Neural progenitor cell (in vitro differentiated cells): ENCODE measurements at places on chromosomes 4 and X. TPM values are rescaled to one million over a fixed set of nuclear protein-coding genes. Genes with fewer than 3 reads are reported as not detected.

GRCh38 chr4:59983852-59984251 lies 1216.3 kb upstream of the ADGRL3 start:
- DNase-seq: no peak

DNA sequence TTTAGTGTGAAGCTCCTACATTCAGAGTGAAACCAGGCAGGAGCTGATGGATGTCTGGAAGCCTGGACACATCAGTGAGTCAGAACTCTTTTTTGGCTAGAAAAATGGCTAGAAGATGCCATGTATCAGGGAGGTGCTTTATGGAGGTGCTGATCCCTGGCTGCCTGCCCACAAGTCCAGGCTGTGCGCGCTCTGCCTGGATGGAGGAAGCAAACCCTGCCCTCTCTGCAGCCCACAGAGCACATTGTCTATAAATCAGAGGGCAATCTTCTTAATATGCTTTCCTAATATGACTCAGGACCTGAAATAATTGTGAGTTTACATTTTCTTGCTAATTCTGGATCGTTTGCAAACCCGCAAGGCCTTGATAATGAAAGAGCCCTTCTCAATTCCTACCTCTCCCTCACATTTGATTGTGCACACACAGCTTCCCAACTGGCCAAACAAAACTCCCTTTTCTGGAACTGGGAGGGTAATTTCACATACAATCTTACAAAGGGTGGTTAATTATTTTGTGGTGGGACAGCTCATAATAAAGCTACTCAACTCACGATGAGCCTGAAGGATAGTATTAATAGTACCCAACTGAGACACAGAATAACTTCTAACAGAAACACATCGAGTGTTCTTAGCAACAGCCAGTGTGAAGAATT lies 11.7 kb downstream of the MFAP3L start:
- DNase-seq: no peak

- no peak for DNase-seq
Observed at GRCh38 chr4:78734441-78735162, 41.5 kb upstream of the BMP2K start.

GRCh38 chrX:46208225-46208854 lies 336.9 kb downstream of the ZNF674 start:
- DNase-seq: no peak

DNA sequence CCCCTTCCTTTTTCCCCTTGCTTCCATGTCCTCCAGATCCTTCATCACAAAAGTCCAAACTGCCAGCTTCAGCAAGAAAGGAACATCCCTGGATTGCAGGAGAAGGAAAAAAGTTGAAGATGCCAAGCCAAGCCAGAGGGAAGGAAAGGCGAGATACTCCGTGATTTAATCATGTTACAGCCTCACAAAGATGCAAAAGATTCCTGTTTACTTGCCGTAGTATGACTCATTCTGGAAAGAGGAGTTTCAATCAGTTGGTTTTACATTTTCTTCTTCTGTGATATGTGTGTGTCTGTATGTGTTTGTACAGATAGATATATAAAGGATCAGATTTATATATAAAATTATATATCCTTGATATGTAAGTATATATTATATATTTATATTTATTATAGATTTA lies 69.3 kb downstream of the BTC start:
- no peak for DNase-seq

GRCh38 chr4:45033676-45034419 lies 307.5 kb upstream of the GNPDA2 start:
- DNase-seq: no peak

DNA sequence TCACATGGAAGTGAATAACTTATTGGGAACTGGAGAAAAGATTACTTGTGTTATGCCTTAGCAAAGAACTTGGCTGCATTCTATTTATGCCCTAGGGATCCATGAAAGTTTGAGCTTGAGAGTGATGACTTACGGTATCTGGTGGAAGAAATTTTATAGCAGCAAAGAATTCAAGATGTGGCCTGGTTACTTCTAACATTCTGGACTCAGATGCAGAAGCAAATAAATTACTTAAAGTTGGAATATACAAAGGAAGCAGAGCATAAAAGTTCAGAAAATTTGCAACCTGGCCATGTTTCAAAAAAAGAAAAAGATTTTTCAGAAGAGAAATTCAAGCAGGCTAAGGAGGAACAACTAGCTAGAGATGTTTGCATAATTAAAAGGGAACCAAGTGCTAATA lies 252.3 kb upstream of the WDFY3 start:
- no peak for DNase-seq

GRCh38 chr4:174496631-174497432 lies 25.5 kb downstream of the HPGD start:
- no peak for DNase-seq

- DNase-seq: no peak
Observed at GRCh38 chrX:71095033-71095432, 618 bp upstream of the FOXO4 start.

GRCh38 chr4:107210450-107211239 lies 174.5 kb upstream of the DKK2 start:
- DNase-seq: no peak

DNA sequence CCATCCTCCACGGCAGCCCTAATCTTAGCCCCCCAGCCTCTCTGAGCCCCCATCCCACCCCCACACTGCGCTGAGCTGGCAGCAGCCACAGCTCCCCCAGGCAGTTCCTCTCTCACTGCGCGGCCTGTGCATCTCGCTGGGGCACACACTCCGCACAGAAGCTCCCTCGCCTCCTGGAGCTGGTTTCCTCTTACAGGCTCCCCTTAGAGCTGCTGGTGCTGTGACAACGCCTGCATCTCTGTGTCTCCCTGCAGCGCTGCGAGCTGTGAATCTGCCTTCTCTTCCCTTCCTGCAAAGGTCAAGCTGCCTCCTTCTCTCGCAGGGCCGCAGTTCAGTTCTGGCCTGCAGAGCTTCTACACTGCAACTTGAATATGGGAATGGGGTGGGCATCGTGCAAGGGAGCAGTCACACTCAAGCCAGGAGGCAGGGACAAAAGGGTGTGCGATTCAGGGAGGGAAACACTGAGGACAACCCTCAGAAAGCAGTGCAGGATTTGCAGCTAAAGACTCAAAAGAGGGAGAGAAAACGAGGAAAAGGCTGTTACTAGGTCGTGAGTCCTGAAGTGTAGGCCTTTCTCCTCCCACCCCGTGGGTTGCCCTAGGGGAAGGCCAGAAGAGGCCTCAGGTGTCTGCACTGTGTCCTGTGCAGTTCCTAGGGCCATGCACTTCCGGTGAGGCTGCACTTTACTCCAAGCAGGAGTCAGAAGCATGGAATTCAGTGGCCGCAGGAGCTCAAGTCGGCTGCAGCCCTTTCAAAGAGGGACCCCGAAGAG lies 87.0 kb downstream of the BCOR start:
- peak; percentile 58 for DNase-seq

DNA sequence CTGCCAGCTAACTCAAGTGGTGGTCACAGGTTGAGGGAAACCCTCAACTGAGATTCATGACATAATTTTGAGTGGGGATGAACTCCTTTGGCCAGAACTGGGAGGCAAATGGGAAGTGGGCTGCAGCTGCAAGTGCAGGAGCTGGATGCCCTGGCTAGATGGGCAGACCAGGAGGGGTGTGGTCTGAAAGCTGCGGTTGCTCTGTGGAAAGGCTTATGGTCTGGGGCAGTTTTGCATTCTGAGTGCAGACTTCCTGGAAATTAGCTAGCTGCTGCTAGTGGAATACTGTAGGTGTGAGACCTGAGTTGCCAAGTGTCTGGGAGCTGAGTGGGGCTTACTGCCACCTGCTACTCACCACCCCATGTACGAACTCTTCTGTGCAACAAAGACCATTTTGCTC lies 52.1 kb upstream of the NAP1L2 start:
- no peak for DNase-seq

DNA sequence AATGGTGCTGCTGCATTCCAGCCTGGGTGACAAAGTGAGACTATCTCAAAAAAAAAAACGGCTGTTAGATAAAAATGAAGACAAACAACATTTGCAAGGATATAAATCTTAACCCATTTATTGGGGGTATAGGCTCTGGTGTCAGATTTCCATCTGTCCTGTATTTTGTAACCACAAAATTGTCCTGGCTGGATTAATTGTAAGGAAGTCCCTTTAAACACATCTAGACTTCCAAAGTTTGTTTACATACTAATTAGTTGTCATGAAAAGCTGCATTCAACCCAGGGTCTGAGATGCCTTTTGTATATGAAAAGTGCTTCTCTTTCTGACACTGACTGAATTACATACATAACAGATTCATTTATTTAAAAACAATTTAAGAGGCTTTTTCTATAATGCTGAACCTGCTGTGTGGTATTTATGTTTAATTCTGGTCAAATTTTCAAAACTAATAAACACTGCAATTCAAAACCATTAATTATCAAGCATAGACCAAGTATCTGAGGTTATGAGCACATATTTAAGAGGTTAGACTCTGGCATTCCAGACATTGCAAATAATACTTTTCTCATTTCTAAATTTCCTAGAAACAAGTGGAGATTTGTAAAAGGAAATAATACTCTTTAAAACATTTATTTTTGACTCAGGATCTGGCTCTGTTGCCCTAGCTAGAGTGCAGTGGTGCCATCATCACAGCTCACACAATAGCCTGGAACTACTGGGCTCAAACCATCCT lies 17.5 kb upstream of the UGDH start:
- DNase-seq: no peak

DNA sequence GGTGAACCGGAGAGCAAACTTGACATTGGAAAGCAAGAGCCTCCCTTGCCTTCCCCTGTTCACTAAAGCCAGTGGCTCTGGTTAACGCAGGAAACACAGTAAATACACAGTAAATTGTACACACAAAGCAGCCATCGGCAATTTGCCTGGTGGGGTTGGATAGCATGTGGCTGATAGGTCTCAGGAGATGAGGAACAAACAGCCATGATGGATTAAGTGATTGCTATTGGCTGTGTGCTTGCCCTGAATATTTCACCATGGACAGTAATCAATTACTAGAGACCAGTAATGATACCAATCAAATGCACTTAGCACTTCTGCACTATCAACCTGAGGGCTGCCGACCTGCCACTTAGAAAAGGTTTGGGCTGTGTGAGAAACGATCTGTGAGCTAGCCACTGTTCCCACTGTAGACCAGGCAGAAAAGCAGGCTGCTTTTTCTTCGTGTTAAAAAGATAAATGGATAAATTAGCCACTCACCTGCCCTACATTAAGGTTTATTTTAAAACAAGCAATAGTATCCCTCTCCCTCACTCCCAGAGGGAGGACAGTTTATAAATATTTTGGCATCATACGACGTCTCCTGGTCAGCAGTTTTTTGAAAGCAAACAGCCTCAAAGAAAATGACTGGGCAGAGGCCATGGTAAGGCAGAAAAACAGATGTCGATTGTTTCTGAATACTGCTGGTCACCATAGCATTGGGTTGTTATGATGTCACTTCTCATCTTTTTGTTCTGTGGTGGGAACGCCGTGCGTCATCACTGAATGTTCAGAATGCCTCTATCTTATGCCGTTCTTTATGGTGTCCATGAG lies 167.1 kb downstream of the MAML3 start:
- no peak for DNase-seq

GRCh38 chr4:104973708-104974107 lies 173.0 kb upstream of the TET2 start:
- no peak for DNase-seq

DNA sequence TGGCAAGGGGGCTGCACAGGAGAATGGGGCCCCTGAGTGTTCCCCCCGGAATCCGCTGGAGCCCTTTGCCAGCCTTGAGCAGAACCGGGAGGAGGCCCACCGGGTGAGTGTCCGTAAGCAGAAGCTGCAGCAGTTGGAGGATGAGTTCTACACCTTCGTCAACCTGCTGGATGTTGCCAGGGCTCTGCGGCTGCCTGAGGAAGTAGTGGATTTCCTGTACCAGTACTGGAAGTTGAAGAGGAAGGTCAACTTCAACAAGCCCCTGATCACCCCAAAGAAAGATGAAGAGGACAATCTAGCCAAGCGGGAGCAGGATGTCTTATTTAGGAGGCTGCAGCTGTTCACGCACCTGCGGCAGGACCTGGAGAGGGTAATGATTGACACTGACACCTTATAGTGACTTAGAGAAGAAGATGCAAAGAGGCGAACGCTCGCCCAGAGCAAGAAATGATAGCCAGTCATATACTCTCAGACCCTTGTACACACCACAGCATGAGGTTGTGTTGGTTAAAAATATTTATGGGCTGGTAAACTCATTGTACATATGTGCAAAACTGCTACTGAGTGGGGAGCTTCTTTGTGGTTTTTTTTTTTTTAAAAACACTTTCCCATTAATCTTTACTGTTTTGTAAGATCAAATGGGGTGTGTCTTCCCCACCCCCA lies 52.5 kb downstream of the JADE1 start:
- DNase-seq: no peak

- DNase-seq: peak; percentile 8
Observed at GRCh38 chr4:33924239-33924638, 2320.1 kb downstream of the ARAP2 start.

DNA sequence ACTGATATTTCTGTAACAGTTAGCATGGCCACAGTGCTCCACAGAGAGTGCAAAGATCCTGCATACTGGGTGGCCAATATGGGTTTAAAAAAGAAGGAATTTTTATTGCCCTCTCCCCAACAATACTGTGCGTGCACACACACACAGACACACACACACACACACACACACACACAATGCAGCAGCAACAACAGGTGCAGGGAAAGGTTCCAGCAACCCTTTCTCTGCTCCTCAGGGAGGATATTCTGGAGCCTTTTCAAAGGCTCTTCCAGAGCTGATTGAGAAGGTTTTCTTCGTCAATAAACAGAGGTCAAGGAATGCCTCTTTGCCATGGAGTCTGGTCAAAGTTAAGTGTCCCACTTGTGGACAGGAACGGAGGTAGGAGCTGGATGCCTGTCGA lies 84.8 kb upstream of the ZFP42 start:
- no peak for DNase-seq

- peak; percentile 84 for DNase-seq
Observed at GRCh38 chrX:53288189-53288588, 6.8 kb upstream of the IQSEC2 start.

- no peak for DNase-seq
Observed at GRCh38 chrX:106912864-106913263, 7.3 kb upstream of the CLDN2 start.

- DNase-seq: peak; percentile 60
Observed at GRCh38 chrX:81195712-81196111, 6.0 kb downstream of the HMGN5 start.

GRCh38 chrX:30714138-30714537 lies 60.9 kb downstream of the GK start:
- no peak for DNase-seq

Gene PDLIM5
- total RNA-seq: 48.6 and 68.4 TPM in 2 replicates

Gene SMIM10L2A
- total RNA-seq: 1.9 and 5.9 TPM in 2 replicates

Gene USP27X
- total RNA-seq: 4.2 and 5.5 TPM in 2 replicates

Gene TMSB15C
- total RNA-seq: 18.8 and 20.6 TPM in 2 replicates

Gene ATP5ME
- 95.1 and 114 TPM in 2 replicates for total RNA-seq

Gene SHROOM3
- total RNA-seq: 36.6 and 52.7 TPM in 2 replicates

Gene BEX1
- 52.2 and 63.5 TPM in 2 replicates for total RNA-seq

Gene IL13RA2
- total RNA-seq: not detected in 2 replicates

Gene NXF2B
- 0.96 and 2.2 TPM in 2 replicates for total RNA-seq

Gene RTL3
- total RNA-seq: not detected in 2 replicates

Gene ATP8A1
- 27.6 and 46.1 TPM in 2 replicates for total RNA-seq

Gene TCEAL6
- not detected in 2 replicates for total RNA-seq

Gene L1CAM
- total RNA-seq: 0.49 and 1.7 TPM in 2 replicates

Gene PDE5A
- total RNA-seq: 20.4 and 32.4 TPM in 2 replicates

Gene RASL11B
- 6.8 and 10.1 TPM in 2 replicates for total RNA-seq

Gene GAGE1
- total RNA-seq: not detected in 2 replicates
